ENCODE measurements at places on chromosomes 12 and 14.
A peak's percentile ranks its signal among the peaks of the same experiment; 100 is the strongest.

- DNase-seq: no peak
Measured at GRCh38 chr14:31880935-31881334, 196.2 kb upstream of the ARHGAP5 start.

DNA sequence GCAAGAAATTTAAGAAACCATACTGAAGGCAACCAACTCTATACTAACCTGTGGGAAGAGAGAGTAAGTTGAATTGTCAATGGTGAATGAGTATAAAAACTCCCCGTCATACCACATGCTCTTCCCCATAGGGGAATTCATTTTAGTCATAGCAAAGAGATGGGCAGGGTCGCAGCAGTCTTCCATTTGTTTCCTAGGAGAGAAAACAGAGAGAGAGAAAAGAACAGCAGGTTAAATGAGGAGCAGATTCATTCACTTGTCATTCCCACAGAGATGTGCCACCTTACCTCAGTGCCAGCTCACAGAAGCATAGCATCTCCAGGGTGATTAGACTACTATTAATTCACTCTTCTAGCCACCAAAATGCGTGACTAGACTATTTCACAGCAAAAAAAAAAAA, 47.4 kb downstream of the ST8SIA1 start:
- no peak for DNase-seq

- peak; percentile 8 for DNase-seq
Measured at GRCh38 chr14:39315859-39316444, 82.2 kb downstream of the MIA2 start.

- no peak for DNase-seq
Measured at GRCh38 chr14:42078345-42078744, 471.7 kb downstream of the LRFN5 start.

DNA sequence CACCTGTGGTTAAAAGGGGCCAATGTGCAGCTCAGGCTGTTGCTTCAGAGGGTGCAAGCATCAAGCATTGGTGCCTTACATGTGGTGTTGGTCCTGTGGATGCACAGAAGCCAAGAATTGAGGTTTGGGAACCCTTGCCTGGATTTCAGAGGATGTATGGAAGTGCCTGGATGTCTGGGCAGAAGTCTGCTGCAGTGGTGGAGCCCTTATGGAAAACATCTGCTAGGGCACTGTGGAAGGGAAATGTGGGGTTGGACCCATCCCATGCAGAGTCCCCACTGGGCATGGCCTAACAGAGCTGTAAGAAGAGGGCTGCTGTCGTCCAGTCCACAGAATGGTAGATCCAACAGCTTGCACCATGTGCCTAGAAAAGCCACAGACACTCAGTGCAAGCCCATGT, 36.6 kb downstream of the PCNX1 start:
- DNase-seq: no peak

DNA sequence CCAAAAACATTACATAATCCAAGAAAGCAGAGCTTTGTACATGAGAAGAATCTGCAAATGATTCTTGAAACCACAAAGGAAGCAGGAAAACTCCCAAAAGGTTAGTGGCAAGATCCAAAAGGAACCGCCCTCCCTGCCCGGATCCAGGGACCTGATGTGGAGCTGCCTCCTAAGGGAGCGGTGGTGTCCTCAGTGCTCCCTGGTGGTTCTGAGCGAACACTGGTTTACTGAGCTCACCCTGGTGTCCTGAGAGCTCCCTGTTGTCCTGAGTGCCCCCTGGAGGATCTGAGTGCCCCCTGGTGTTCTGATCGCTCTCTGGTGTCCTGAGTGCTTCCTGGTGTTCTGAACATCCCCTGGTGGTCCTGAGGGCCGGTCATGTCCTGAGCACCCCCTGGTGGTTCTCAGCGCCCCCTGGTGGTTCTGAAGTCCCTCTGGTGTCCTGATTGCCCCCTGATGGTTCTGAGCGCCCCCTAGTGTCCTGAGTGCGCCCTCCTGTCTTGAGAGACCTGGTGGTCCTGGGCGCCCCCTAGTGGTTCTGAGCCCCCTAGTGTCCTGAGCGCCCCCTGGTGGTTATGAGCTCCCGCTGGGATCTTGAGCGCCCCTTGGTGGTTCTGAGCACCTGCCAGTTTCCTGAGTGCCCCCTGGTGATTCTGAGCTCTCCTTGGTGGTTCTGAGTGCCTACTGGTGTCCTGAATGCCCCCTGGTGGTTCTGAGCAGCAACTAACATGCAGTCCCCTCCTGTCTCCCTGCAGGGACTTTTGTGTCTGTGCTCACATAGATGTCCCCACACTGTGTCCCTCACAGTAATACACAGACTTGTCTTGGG, 891.1 kb downstream of the TMEM121 start:
- DNase-seq: peak; percentile 20

DNA sequence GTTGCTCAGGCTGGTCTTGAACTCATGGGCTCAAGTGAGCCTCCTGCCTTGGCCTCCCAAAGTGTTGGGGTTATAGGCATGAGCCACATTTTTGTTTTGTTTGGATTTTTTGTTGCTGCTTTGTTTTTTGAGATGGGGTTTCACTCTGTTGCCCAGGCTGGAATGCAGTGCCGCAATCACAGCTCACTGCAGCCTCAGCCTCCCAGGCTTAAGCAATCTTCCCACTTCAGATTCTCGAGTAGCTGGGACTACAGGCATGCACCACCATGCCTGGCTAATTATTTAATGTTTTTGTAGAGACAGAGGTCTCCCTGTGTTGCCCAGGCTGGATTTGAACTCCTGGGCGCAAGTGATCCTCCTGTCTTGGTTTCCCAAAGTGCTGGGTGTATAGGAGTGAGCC, 5.7 kb upstream of the PLEK2 start:
- no peak for DNase-seq

- no peak for DNase-seq
Measured at GRCh38 chr12:32598688-32599087, 80.4 kb upstream of the DNM1L start.

- no peak for DNase-seq
Measured at GRCh38 chr12:17954788-17955187, 135.2 kb downstream of the RERGL start.

DNA sequence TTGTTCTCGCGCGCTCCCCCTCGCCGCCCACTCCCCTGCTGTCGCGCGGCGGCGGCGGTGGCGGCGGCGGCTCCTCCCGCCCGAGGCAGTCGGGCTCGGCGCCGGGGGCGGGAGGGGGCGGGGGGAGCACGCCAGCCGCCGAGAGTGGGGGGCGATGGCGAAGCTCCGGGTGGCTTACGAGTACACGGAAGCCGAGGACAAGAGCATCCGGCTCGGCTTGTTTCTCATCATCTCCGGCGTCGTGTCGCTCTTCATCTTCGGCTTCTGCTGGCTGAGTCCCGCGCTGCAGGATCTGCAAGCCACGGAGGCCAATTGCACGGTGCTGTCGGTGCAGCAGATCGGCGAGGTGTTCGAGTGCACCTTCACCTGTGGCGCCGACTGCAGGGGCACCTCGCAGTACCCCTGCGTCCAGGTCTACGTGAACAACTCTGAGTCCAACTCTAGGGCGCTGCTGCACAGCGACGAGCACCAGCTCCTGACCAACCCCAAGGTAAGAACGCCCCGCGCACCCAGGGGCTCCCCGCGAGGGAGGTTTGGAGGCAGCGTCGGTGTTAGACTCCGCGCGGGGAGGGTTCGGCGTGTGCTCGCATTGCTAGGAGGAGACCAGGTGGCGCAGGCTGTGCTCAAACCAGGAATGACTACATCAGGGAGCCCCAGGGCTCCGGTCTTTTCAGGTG, 629 bp downstream of the KCNMB4 start:
- DNase-seq: peak; percentile 81

- no peak for DNase-seq
Measured at GRCh38 chr14:105519946-105520698, 6.3 kb upstream of the TMEM121 start.
